ENCODE measurements at places on chromosomes 5 and 9.

- no peak for DNase-seq
Observed at GRCh38 chr5:153617190-153617589, 126.7 kb downstream of the GRIA1 start.

- no peak for DNase-seq
Observed at GRCh38 chr5:167392240-167392639, 899.2 kb upstream of the WWC1 start.

GRCh38 chr5:90297045-90297764, 112.4 kb downstream of the CETN3 start:
- no peak for DNase-seq

- no peak for DNase-seq
Observed at GRCh38 chr5:63247651-63248050, 669.0 kb downstream of the LRRC70 start.

DNA sequence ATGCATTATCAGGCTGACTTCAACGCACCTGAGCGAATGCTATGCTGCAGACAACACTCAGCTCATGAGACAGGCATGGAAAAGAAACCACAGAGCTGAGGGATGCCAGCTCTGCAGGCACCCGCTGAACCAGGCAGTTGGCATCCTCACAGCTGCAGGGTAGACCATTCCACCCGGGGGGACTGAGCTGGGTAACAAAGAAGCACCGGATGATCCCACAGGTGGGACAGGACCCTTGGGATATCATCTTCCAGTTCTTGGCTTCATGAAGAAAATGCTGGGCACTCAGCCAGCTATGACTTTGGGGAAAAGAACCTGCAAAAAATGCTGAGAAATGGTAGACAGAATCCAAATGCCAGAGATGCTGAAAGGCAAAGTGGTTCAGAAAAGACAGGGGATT, 9.6 kb downstream of the EPB41L4B start:
- no peak for DNase-seq

- DNase-seq, result no peak
Observed at GRCh38 chr9:11871852-11872251, 821.3 kb upstream of the TYRP1 start.

DNA sequence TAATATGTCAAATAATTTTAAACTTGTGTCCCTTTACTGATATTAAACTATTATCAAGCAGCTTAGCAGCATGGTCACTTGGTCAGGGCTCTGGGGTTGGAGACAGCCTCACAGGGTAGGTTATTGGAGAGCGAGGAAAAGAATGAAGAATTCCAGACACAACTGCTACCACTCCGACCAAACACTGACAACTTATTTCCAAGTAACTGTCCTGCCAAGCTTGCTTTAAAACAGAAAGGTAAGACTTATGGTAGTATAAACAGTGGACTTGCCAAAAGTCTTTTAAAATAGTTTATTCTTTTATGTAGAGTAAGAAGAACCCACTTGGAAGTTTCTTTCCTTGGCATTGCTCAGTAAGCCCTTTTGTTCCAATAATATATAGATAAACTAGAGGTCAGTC, 364.1 kb downstream of the DEPDC1B start:
- no peak for DNase-seq

GRCh38 chr9:114355821-114356220, 26.2 kb downstream of the ORM2 start:
- no peak for DNase-seq

GRCh38 chr5:116544531-116545241, 29.9 kb downstream of the SEMA6A start:
- no peak for DNase-seq

DNA sequence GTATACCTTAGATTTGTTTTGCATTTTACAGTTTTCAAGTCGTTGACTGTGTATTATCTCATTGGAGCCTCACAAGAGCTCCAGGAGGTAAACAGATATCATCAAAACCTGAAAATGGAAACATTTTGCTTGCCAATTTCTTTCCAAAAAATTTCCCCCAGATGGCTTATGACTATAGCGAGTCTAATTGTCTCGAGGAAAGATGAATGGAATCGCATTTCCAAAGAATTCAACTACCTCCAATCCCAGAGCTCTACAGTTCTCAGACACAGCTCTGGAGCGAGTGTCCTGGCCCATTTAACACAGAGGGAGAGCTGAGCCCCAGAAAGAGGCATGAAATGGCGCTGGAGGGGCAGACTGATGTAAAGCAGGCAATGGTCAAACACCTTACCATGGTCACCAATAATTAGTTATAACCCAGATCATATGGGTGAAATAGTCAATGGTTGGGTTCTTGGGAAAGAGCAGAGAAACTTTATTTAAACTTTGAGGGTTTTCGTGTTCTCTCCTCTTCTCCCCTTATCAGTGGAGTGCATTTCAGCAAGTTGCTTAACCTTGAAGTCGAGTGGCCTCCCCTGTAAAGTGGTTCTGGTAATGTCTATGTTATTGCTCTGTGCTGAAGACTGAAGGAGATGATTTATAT, 168.2 kb downstream of the ZDHHC21 start:
- DNase-seq, result no peak

- no peak for DNase-seq
Observed at GRCh38 chr5:164885179-164885578, 1379.8 kb downstream of the MAT2B start.

DNA sequence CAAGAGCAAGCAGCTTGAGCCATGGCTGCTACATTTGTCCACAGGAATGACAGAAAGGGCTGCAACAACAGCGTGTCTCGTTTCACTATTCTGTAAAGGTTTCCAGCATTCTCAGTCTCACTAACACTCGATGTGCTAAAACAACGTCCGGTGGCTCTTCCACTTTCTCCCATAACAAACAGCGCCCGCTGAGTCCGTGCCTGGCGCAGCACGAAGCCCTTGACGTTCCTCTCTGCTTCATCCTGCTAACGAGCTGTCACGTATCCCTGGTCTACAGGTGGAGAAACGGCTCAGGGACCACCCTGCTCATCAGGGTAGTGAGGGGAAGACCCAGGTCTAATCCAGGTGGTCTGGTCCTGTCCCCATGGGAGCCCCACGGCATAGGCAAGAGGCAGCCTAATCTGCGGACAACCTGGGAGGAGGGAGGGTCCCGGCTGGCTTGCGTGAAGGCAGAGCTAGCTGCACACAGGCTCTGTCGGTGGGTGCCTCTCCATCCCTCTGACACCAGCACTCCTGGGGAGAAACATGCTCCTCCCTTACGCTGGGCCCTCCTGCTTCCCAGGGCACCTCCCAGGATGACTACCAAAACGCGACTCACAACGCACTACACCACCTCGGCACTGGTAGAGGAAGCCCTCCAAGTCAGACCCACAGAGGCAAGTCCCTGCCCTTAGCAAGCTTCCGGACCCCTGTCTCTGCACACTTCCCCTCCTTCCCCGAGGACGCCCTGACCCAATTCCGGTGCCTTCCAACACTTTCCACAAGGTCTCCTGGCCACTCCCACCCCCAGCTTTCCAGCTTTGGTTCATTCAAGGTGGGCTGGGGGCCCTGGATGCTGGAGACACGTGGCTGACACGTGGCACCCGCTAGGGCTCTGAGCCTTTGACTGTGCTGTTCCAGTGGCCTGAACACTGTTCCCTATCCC, 43.3 kb downstream of the VAV2 start:
- DNase-seq, result no peak
